Heart left ventricle (tissue), 16 donors: ENCODE measurements at places on chromosomes 4 and X. TPM values are rescaled to one million over a fixed set of nuclear protein-coding genes. Genes with fewer than 3 reads are reported as not detected.
A peak's percentile ranks its signal among the peaks of the same experiment; 100 is the strongest.

The SSX4 gene
- total RNA-seq = not detected

The SLC2A9 gene
- 15.1 TPM for total RNA-seq

GRCh38 chr4:1327526-1328266 is 19.3 kb upstream of the UVSSA start:
- no peaks in the 10 kb centered on the region for H3K4me1 ChIP-seq
- H3K36me3 ChIP-seq = peaks cover 3% of the 10 kb centered on the region
- no peak overlapping the region for H3K4me3 ChIP-seq

- H3K27me3 ChIP-seq = no peaks in the 10 kb centered on the region
- H3K27ac ChIP-seq = no peak overlapping the region
- no peaks in the 10 kb centered on the region for H3K36me3 ChIP-seq
- H3K4me1 ChIP-seq = no peaks in the 10 kb centered on the region
These were observed 36.3 kb downstream of the MGARP start for GRCh38 chr4:139243448-139244365.

GRCh38 chr4:86549163-86549788 is 44.8 kb upstream of the PTPN13 start:
- H3K27ac ChIP-seq = no peak overlapping the region
- H3K4me3 ChIP-seq = no peak overlapping the region
- no peaks in the 10 kb centered on the region for H3K27me3 ChIP-seq
- H3K36me3 ChIP-seq = no peaks in the 10 kb centered on the region

DNA sequence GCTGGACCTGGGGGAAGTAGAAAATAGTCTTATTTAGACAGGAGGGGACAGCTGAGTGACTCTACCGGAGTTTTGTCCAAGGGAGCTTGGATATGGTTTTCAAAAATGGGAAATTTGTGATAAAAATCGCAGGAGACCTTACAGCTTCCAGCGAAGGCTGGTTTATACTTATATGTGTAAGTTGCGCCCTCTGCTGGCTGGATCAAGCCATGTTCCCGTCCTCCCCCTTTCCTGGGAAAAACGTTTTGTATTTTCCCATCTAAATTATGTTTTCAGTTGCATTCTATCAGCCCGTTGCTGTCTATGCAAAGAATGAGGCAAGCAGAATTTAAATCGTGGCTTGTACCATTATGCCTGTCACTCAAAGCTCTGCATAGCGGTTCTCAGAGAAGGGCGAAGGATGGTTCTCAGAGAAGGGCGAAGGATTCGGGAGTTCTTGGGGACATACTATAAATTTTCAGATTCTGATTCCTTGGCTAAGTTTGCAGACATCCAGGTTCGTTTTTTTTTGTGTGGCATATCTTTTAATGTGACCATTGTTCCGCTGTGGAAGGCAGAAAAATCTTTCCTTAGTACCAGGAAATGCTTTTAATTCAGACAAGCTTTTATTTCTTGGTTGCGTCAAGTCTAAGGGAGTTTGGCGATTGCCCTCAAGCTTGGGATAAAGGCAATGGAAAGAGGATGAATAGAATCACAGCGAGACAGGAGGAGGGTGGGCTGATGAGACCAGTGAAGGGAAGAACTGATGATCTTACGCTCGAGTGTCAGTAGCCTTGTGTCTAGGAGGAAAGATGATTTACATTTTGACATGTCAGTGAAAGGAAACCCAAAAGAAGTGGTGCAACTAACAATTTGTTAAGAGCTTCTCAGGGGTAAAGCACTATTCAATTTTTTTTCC is 128.5 kb upstream of the ARX start:
- no peaks in the 10 kb centered on the region for H3K4me1 ChIP-seq
- DNase-seq = peak; percentile 48
- no peak overlapping the region for H3K4me3 ChIP-seq
- H3K36me3 ChIP-seq = no peaks in the 10 kb centered on the region

DNA sequence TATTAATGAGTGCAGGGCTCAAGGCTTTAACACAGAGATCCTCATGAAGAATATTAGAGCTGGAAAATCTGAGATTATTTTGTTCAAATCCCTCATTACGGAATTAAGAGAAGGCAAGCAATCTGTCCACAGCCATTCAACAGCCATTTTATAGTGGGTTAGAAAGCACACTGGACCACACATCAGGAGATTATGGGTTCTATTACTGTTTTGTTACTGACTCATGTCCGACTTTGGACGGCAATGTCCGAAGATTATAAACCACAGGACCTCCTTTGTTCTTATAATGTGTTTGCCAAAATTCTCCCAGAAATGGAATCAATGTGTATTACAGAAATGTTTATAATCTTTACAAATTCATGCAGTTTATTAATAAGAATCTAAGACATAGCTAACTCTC is 8.1 kb downstream of the LAMTOR3 start:
- DNase-seq = no peak
- peaks cover 76% of the 10 kb centered on the region for H3K36me3 ChIP-seq
- peaks cover 11% of the 10 kb centered on the region for H3K4me1 ChIP-seq
- H3K27ac ChIP-seq = no peak overlapping the region
- no peak overlapping the region for H3K4me3 ChIP-seq

- H3K27me3 ChIP-seq = no peaks in the 10 kb centered on the region
- DNase-seq = peak; percentile 23
- no peaks in the 10 kb centered on the region for H3K36me3 ChIP-seq
- H3K4me3 ChIP-seq = no peak overlapping the region
- H3K4me1 ChIP-seq = no peaks in the 10 kb centered on the region
These were observed 127.6 kb upstream of the INTU start for GRCh38 chr4:127505203-127505602.
